ENCODE measurements at places on chromosomes 5 and 9. TPM values are rescaled to one million over a fixed set of nuclear protein-coding genes. Genes with fewer than 3 reads are reported as not detected.

Gene TAF11L2
- not detected for total RNA-seq

Gene RNF208
- 1.8 TPM for total RNA-seq

Gene MAPKAP1
- 50.3 TPM for total RNA-seq

Gene VAV2
- 48.7 TPM for total RNA-seq

Gene SLC6A7
- total RNA-seq = 0.02 TPM

Gene ITK
- total RNA-seq = 0.09 TPM
